ENCODE measurements at places on chromosomes 7 and 10.

DNA sequence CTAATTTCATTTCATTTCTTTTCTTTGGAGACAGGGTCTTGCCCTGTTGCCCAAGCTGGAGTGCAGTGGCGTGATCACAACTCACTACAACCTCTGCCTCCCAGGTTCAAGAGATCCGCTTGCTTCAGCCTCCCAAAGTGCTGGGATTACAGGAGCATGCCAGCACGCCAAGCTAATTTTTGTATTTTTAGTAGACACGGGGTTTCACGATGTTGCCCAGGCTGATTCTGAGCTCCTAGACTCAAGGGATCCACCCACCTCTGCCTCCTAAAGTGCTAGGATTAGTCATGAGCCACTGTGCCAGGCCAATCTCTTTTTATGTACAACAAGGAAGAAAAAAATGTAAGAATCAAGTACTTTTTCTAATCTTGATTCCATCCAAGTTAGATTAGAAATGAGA is 10.7 kb upstream of the KMT2E start:
- peak; percentile 81 for DNase-seq

DNA sequence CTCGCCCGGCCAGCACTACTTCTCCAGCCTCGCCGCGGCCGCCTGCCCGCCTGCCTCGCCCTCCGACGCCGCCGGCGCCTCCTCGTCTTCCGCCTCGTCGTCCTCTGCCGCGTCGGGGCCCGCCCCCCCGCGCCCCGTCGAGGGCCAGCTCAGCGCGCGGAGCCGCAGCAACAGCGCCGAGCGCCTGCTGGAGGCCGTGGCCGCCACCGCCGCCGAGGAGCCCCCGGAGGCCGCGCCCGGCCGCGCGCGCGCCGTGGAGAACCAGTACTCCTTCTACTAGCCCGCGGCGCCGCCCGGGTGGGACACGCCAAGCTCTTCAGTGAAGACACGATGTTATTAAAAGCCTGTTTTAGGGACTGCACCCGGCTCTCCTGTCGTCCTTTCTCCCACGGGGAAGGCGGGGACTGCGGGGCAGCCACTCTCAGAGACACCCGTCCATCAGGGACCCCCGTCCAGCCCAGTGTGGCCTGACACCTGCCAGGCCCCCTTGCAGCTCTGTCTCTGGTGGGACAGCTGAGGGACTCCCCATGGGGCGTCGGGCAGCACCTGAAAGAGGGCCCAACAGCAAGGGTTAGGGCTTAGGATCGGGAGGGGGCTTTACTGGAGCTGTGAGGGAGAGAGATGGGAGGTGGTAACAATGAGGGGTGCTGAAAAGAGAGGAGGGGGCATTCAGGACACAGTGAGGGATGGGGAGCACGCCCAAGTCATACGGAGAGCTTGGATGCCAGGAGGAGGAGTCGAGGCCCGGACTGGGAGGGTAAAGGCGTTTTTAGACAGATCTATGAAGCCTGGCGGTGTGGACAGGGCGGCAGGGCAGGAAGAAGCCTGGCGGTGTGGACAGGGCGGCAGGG is 34.7 kb downstream of the SPDYE6 start:
- no peak for DNase-seq

DNA sequence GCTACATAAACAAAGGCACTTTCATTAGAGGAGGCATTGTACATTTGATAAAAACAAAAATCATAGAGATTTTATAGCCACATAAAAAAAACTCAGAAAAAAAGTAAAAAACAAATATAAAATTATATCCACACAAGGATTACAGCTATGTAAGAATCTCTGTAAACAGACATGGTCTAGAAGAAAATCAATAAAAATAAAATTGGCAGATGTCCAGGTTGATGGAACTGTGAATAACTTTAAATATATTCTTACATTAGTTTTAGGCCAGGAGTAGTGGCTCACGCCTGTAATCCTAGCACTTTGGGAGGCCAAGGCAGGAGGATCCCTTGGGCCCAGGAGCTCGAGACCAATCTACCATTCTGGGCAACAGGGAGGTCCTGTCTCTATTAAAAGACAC is 19.2 kb downstream of the SLC35B4 start:
- no peak for DNase-seq

DNA sequence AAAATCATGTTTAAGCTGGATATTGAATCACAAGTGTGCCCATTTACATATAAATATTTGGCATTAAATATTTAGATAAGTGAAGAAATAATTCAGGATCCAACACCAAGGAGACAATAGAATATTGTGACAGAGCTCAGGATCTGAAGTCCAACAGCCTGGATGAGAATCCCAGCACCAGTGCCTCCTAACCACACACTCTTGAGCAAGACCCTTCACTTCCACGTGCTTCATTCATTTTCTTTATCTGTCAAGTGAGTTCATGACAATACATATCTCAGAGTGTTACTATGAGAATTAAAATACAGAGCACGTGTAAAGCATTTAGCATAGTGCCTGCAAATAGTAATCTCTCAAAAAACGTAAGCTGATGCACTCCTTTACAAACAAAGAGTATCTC is 78.4 kb upstream of the IKZF1 start:
- DNase-seq = no peak
